ENCODE measurements at places on chromosomes 4 and X. TPM values are rescaled to one million over a fixed set of nuclear protein-coding genes. Genes with fewer than 3 reads are reported as not detected.

DNA sequence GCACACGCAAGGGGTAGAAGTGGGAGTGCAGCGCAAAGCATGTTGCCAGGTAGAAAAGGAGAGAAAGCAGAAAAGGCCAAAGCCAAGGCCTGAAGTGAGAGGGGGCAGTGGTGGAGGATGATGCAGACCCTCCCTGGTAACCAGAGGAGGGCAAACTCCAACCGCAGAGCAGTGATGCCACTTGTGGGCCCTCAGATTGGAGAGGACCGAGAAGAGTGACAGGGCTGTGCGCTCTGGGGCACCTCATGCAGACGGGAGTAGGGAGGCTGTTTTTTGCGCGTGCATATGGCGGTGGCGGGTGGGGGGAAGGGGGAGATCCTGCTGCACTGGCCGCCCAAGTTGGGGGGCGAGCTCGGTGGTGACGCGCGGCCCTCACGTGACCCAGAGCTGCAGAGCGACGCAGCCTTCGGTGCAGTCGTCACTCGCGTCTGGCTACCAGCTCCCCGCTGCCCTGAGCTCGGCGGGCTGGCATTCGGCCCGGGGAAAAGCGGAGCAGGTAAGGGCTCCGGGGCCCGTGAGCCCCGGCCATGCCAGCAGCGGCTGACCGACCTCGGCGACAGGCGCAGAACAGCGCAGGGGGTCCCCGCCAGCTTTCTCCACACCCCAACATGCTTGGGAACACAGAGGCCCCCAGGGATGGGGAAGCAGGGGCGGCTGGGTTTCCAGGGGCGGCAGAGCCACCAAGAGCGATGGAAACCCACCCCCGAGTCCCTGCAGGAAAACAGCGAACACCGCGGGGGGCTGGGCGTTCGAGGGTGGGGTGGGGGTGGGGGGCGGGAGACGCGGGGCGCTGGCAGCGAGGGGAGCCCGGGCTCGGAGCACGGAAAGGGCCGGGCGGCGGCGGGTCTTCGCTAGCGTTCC lies at the start of gene BEX3:
Gene BEX3, plus strand, starts transcription at position 421 of the 861 bp plus-strand sequence. CDS start 984 bp downstream, outside the sequence.
- DNase-seq = peak; percentile 41

IQCM gene
- not detected for total RNA-seq

RNF128 gene
- total RNA-seq = 7.1 TPM

COX7B2 gene
- not detected for total RNA-seq

- no peak for DNase-seq
Observed at GRCh38 chrX:66130469-66130868, 33.6 kb upstream of the HEPH start.

DNA sequence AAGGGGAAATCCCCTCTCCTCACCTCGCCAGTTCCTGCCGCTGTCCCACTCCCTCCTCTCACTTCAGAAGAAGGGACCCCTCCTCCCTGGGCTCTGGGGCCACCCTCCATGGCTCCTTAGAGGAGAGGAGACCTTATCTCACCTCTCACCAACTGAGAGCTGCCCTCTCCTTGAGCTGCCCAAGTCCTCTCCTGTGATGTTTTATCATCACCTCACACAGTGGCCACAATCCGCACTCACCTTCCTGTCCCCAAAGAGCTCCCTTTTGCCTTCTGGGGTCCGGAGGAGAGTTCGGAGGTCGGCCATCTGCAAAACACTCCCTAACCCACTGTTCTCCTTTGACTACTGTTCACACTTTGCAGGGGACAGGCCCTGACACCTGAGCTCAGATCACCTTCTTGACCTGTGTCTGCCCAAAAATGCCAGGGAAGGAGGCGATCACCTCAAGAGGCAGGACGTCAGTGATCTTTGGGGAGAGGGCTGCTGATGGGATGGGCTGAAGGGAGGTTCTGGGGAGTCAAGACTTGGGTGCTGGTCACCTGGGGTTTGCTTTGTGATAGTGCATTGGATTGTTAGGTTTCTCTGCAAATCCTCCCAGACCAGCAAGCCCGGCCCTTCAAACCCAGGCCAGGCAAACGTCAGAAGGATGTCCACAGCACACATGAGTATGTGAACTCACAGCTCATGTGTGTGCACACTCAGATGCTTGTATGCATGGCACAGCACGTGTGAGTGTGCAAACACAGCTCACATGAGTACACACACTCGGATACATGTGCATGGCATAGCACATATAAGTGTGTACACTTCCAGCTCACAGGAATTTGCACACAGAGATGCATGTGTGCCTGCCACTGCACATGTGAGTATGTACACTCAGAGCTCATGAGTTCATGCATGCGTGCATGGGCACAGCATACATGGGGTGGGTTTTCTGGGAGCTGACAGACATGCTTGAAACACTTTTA lies 41.8 kb downstream of the HTRA3 start:
- no peak for DNase-seq

PNMA5 gene
- total RNA-seq = not detected

DNA sequence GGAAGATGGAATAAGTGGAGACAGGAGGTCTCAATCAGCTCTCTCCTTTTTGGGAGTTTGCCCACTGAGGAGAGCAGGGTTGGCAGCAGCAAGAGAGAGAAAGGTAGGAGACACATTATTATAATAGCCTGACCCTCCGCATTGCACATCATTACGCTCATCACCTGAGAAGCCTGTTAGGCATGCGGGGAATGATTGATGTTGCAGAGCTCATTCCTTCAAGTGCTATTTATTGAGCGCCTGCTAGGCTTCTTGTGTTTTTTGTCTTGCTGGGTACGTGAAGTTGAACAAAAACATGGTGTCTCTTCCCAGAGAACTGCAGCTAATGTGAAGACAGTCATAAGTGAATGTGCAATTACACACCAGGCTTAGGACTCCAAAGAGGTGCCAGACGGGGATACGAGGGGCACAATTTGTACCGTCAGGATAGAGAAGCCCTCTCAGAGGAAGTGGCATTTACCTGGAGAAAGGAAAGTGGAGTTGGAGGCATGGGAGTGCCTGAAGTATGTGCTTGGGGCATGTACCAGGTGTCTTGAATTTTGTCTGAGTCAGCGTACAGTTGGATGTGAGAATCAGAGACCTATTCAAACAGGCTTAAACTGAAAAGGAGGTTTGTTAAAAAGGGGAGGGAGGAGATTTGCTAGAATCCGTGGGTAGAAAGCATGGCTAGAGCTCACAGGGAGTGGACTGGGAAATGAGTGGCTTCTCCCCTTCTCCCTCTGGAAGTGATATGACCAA lies 90.2 kb upstream of the SOD3 start:
- DNase-seq = no peak

RASGEF1B gene
- total RNA-seq = 1.9 TPM

DNA sequence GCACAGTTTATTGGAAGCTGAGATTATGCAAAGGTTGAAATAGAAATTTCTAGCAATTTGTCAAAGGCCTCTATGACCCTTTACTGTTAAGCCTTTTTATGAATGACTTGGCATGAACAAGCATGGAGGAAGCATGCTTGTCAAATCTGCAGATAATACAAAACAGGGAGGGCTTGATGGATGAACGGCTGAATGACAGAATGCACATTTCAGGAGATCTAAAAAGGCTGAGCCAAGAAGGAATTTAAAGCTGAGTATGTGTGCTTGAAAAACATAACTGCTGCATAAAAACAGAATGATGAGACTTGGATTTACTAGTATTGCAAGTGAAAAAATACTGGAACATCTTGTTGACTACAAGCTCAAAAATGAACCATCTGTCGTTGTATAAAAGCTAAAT lies 29.0 kb upstream of the UBE2K start:
- DNase-seq = no peak

- DNase-seq = peak; percentile 91
Observed at GRCh38 chrX:139932901-139933796, at the start of gene ATP11C. Gene ATP11C, minus strand, starts transcription at chrX:139933053. Its CDS starts 1,011 bp downstream, at chrX:139932042.

GRCh38 chr4:176529574-176529973 lies 209.8 kb downstream of the SPCS3 start:
- no peak for DNase-seq

PGAM4 gene
- not detected for total RNA-seq

DNA sequence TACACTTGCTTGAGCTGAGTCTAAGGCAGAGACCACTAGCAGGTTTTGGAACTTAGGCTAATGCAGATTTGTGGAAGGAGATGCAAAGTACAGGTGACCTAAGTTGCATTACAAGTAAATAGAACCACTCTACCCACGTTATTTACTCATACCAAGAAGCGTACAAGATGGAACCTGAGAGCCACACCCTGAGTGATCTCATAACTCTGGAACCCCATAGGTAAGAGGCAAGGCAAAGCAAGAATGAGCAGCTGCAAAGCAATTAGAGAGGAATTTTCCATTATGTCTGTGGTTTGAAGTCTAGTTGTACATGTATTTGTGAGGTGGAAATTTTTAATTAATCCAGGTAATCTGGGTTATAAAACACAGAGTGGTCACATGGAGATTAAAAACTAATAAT lies 55.4 kb downstream of the CC2D2A start:
- no peak for DNase-seq

HSFX2 gene
- not detected for total RNA-seq

GRCh38 chrX:148535639-148536038 lies 35.2 kb downstream of the AFF2 start:
- DNase-seq = no peak

DNA sequence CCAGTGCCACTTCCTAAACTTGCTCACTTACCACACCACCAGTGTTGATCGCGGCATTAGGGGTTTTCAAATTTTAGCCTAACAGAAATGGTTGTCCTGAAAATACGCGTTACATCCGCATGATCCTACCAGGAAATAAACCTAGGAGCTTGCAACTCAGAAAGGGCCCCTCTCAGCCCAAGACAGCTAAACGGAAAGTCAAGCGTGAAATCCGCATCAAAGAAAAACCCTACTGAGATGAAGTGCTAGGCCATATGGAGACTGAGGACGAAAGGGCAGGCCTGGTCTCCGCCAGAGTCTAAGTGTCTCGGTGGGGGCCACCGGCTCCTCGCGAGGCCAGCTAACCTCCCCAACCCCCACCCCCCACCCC lies 626 bp downstream of the YTHDC1 start:
- DNase-seq = no peak

DNA sequence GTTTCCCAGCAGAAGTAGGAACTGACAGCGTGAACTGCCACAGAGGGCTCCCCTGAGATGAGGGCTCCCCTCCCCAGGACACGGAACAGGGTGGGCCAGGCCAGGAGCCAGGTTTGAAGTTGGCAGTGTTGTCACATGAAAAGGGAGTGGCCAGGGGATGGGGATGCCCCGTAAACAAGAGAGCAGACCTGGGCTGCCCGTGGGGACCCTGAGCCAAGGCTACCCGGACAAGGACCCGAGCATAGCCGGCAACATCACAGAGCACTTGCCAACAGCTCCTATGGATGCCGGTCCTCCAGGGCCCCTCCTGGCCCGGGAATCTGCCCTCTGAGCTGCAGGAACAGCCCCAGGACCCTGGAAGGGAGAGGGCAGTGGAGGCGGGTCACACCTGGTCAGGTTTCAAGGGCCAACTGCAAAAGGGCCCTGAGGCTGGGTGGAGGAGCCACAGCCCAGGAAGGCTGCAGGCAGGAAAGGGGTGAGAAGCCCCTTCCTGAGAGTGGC lies 102.1 kb downstream of the CPZ start:
- no peak for DNase-seq

- DNase-seq = no peak
Observed at GRCh38 chr4:2592572-2592971, 56.1 kb downstream of the FAM193A start.

- DNase-seq = no peak
Observed at GRCh38 chrX:41935832-41936231, 12.5 kb upstream of the CASK start.

GRCh38 chrX:19852014-19853005 lies 35.1 kb downstream of the SH3KBP1 start:
- DNase-seq = no peak

DNA sequence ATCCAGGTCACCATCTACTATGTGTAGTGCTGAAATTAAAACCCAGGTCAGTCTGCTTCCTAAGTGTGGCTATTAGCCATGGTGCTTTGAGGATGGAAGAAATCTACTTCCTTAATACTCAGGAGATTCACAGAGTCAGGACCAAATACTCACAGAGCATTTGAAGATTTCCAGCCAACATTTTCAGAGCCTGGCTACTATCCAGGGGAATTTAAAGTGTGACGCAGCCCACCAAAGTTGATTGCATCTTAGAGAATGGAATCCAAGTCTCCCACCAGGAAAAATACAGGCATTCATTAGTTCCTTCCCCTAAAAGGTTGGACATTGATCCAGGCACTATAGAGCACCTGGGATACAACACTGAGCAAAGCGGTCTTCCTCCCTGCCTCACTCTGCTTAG lies 83.8 kb downstream of the HS3ST1 start:
- no peak for DNase-seq

GRCh38 chr4:13907255-13907751 lies 279.8 kb upstream of the BOD1L1 start:
- DNase-seq = no peak

SMR3A gene
- total RNA-seq = not detected

DNA sequence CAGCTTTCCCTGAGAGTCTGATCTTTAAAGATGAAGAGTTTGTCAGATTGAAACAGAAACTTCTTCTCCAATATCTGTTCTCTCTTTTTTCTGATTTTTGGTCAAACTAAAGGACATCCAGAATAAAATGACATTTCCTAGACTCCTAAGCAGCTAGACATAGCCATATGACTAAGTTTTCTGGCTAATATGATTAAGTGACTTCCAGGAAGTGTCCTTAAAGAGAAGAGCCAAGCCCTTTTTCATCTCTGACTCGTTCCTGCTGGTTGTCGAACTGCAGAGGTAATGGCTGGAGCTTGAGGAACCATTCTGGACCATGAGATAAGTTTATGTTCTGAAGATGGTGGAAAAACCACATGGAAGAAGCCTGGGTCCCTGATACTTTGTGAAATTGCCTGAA lies 546.0 kb downstream of the BCOR start:
- no peak for DNase-seq

LANCL3 gene
- 0.27 TPM for total RNA-seq
